Osteocyte (in vitro differentiated cells): ENCODE measurements at places on chromosomes 11 and 22. TPM values are rescaled to one million over a fixed set of nuclear protein-coding genes. Genes with fewer than 3 reads are reported as not detected.

GRCh38 chr11:46285594-46286033 lies 8.2 kb downstream of the CREB3L1 start:
- H3K27me3 ChIP-seq: no peaks in the 10 kb centered on the region
- H3K36me3 ChIP-seq: peaks cover 2% of the 10 kb centered on the region
- H3K27ac ChIP-seq: peak overlapping the region; percentile 76
- H3K4me3 ChIP-seq: peak overlapping the region; percentile 38
- DNase-seq: no peak
- H3K4me1 ChIP-seq: peaks cover 54% of the 10 kb centered on the region

GRCh38 chr11:45537614-45538013 lies 127.8 kb downstream of the CHST1 start:
- no peak overlapping the region for H3K27ac ChIP-seq
- H3K27me3 ChIP-seq: peaks cover 17% of the 10 kb centered on the region
- no peak for DNase-seq
- H3K36me3 ChIP-seq: no peaks in the 10 kb centered on the region

DNA sequence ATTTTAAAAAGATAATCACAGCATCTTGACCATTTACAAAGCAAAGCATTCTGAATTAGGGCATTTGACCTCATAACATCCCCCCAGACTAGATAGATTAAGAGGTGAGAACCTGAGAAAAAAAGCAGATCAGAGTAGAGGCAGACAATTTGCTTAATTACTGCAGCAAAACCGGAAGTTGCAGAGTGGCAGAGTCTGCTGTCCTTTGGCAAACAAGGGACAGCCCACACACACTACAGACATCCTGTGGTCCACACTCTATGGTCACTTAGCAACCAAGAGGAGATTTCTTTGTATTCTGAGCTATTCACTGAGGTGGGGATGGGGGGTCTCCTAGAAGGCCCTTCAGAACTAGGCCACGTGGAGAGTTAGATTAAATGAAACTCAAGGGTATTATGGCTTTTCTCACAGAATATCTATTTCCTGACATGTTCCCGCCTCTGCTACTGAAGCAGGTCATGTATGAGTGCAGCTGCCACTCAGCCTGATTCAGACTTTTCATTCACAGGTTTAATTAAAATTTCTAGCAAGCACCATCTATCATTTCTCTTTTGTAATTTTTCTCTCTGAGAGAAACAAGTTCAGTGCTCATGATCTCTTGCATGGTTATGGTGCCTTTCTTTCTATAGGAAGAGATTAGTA lies 48.5 kb downstream of the SVIP start:
- H3K27ac ChIP-seq: no peak overlapping the region
- H3K4me1 ChIP-seq: no peaks in the 10 kb centered on the region
- H3K4me3 ChIP-seq: no peak overlapping the region
- no peak for DNase-seq

- no peaks in the 10 kb centered on the region for H3K36me3 ChIP-seq
- no peak for DNase-seq
- peaks cover 28% of the 10 kb centered on the region for H3K27me3 ChIP-seq
- H3K27ac ChIP-seq: no peak overlapping the region
Observed at GRCh38 chr11:19405966-19406365, 165.2 kb upstream of the E2F8 start.

GRCh38 chr11:9783986-9784385 lies 120.1 kb downstream of the SWAP70 start:
- H3K4me3 ChIP-seq: no peak overlapping the region
- H3K27ac ChIP-seq: peak overlapping the region; percentile 64

DNA sequence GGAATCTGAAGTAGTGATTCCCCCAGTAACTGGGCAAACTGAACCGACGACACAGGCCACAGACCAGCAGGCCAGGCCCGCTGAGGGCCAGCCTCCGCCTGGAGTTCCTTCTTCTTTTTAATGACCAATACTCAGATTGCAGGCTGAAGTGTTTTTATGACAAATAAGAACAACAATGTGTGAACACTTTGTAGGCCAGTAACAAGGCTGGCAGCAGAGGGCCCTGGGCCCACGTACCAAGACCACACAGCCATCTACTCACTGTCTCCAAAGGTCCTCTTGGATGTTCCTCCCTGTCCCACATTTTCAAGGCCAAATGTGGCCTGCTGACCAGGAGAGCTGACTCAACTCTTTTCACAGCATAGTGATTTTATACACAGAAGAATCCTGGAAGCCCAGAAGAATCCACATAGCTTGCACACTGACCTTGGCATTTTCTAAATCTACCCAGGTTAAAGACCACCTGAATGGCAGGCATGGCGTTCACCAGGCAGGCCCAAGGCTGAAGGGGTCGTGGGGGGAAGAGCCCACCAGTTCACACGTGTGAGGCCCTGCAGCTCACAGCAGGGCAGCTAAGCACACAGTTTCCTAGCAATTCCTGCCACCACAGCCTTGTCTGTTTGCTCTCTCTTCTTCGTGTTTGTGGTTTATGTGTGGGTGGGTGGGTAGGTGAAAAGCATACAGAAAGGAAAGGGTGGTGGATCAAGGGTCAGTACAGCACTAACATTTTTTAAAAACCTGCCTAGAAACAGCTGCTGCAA lies 13.3 kb downstream of the SMCO4 start:
- peak overlapping the region; percentile 88 for H3K27ac ChIP-seq
- DNase-seq: no peak
- no peaks in the 10 kb centered on the region for H3K36me3 ChIP-seq
- H3K4me3 ChIP-seq: no peak overlapping the region

DNA sequence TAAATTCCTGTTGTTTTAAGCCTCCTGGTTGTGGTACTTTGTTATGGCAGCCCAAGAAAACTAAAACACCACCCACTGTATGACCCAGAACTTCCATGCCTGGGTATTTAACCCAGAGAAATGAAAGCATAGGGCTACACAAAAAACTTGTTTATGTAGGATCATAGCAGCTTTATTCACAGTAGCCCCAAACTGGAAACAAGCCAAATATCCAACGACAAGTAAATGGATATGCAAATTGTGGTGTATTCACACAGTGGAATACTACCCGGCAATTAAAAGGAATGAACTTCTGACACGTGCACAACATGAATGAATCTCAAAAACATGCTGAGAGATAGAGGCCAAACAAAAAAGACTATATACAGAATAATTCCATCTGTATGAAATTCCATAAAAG lies 62.2 kb upstream of the NAV2 start:
- H3K27me3 ChIP-seq: no peaks in the 10 kb centered on the region
- no peak overlapping the region for H3K27ac ChIP-seq
- H3K36me3 ChIP-seq: no peaks in the 10 kb centered on the region
- H3K4me3 ChIP-seq: no peak overlapping the region

- no peak overlapping the region for H3K27ac ChIP-seq
- no peak overlapping the region for H3K4me3 ChIP-seq
- DNase-seq: no peak
- peaks cover 25% of the 10 kb centered on the region for H3K27me3 ChIP-seq
- H3K36me3 ChIP-seq: no peaks in the 10 kb centered on the region
Observed at GRCh38 chr11:113977701-113978100, 2.8 kb downstream of the HTR3A start.

GRCh38 chr22:11627798-11628650 lies 3900.0 kb upstream of the OR11H1 start:
- no peaks in the 10 kb centered on the region for H3K36me3 ChIP-seq
- peak; percentile 88 for DNase-seq
- H3K4me1 ChIP-seq: no peaks in the 10 kb centered on the region
- H3K4me3 ChIP-seq: no peak overlapping the region

GRCh38 chr22:33492210-33492651 lies 428.0 kb downstream of the LARGE1 start:
- H3K27ac ChIP-seq: no peak overlapping the region
- peaks cover 6% of the 10 kb centered on the region for H3K4me1 ChIP-seq
- no peak for DNase-seq
- no peaks in the 10 kb centered on the region for H3K36me3 ChIP-seq

- no peak overlapping the region for H3K4me3 ChIP-seq
- peaks cover 37% of the 10 kb centered on the region for H3K27me3 ChIP-seq
- no peak overlapping the region for H3K27ac ChIP-seq
- no peaks in the 10 kb centered on the region for H3K4me1 ChIP-seq
- H3K36me3 ChIP-seq: no peaks in the 10 kb centered on the region
- no peak for DNase-seq
Observed at GRCh38 chr22:22578702-22579424, 19.8 kb upstream of the PRAME start.

GRCh38 chr11:88178191-88178590 lies 2.9 kb upstream of the RAB38 start:
- peaks cover 8% of the 10 kb centered on the region for H3K4me1 ChIP-seq
- no peak overlapping the region for H3K27ac ChIP-seq
- peaks cover 21% of the 10 kb centered on the region for H3K27me3 ChIP-seq
- DNase-seq: no peak

DNA sequence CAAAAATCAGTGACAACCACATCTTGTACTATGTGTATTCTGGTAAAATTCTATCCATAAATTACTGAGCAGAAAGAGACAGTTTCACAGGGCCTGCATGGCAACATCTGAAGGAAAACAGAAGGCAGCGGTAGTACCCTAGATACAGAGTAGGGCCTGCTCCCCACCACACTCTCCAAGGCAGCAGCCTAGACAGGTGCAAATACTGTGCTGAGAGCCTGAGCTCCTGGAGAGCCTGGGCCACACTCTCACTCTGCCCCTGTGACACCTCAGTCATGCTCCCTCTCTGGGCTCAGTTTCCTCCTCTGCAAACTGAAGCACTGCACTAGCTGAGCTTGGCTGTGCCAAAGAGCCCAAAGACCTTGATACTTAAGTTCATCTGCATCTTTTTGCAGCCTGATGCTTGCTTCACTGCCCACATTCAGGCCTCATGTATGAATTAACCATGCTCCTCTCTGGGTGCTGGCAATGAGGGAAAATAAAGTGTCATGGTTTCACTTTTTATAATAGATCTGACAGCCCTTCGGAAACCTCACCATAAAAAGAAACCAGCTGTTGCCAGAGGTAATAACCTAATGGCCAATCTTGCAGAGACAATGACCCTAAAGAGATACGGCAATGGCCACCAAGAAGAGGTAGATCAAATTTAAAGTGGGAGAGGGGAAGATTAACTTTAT lies 104.7 kb downstream of the PLEKHA7 start:
- no peaks in the 10 kb centered on the region for H3K4me1 ChIP-seq
- no peak for DNase-seq
- no peak overlapping the region for H3K27ac ChIP-seq
- H3K27me3 ChIP-seq: peaks cover 4% of the 10 kb centered on the region

- no peak overlapping the region for H3K4me3 ChIP-seq
- H3K4me1 ChIP-seq: peaks cover 19% of the 10 kb centered on the region
- no peak for DNase-seq
- H3K27me3 ChIP-seq: no peaks in the 10 kb centered on the region
- peak overlapping the region; percentile 89 for H3K27ac ChIP-seq
Observed at GRCh38 chr11:27934830-27935145, 173.2 kb downstream of the KIF18A start.

DNA sequence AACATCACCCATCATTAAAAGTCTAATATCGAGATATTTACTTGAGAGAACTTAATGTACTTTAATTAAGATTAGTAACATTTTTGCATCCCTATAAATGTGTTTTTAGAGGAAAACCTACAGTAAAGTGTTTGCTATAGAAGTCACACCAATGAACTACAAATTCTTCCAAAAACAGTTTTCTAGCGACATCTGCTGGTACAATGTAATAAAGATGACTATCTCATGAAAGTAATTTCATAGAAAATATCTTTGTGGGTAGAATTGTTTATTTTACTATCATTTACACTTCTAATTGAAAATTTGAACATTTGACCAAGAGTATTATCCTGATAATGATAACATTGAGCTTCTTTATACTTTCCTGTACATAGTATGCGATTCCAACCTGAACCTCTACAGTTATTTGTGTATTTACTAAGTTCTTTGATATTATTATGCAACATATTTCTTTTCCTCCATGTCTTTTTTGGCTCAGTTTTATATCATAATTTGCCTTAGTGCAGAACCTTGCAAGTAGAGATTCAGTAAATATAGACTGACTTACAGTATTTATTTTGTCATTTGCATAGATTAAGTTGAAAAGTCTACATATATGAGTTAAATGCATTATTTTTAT lies 252.7 kb downstream of the TMEM135 start:
- H3K27me3 ChIP-seq: no peaks in the 10 kb centered on the region
- H3K27ac ChIP-seq: no peak overlapping the region
- DNase-seq: no peak
- no peaks in the 10 kb centered on the region for H3K36me3 ChIP-seq
- H3K4me1 ChIP-seq: peaks cover 6% of the 10 kb centered on the region
- H3K4me3 ChIP-seq: no peak overlapping the region

DNA sequence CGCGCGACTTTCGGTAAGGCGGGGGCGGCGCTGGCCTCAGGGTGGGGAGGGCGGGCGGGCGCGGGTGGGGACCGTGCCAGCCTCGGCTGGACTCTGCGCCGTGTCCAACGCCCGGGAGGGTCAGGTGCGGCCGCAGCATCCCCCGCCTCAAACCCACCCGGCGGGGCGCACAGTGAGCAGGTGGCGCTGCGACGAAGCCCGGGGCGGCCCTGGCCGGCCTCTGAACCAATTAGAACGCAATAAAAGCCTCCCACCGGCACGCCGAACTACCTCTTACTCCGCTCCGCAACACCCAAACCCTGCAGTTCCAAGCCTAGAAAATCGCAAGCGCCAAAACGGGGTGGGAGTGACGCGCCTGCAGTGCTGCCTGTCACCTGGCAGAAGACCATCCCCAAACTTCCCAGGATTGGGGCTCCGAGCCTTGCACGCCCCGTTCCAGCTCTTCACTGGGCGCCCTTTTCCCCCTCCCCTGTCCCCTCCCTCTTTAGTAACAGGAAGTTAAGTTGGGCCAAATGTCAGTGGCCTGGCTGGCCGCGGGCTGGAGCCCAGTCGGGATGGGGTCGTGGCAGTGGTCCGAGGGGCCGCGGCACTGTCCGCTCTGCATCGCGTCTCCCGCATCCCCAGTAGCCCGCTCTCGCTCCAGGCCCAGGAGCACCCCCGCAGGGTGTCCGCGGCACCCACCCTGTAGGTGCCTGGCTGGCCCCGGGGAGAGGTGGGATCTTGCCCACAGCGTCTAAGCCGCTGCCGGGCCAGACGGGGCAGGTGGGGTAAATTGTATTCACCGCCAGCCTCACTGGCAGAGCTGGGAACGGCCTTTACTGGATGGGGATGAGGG lies 541 bp downstream of the MICAL2 start:
- no peak for DNase-seq
- H3K4me3 ChIP-seq: peak overlapping the region; percentile 74
- no peaks in the 10 kb centered on the region for H3K27me3 ChIP-seq
- H3K27ac ChIP-seq: no peak overlapping the region
- H3K4me1 ChIP-seq: peaks cover 11% of the 10 kb centered on the region

- no peaks in the 10 kb centered on the region for H3K27me3 ChIP-seq
- H3K36me3 ChIP-seq: no peaks in the 10 kb centered on the region
- peaks cover 8% of the 10 kb centered on the region for H3K4me1 ChIP-seq
- H3K4me3 ChIP-seq: no peak overlapping the region
- H3K27ac ChIP-seq: no peak overlapping the region
- no peak for DNase-seq
Observed at GRCh38 chr11:33613404-33613803, 87.2 kb downstream of the C11orf91 start.

- H3K27me3 ChIP-seq: peaks cover 8% of the 10 kb centered on the region
- peak; percentile 49 for DNase-seq
- no peak overlapping the region for H3K27ac ChIP-seq
- H3K36me3 ChIP-seq: no peaks in the 10 kb centered on the region
- no peaks in the 10 kb centered on the region for H3K4me1 ChIP-seq
Observed at GRCh38 chr11:8290081-8290810, 26.6 kb upstream of the LMO1 start.

PCF11 gene
- 56.0 and 66.6 TPM in 2 replicates for total RNA-seq

CECR2 gene
- total RNA-seq: 0.24 and 0.63 TPM in 2 replicates

CHRNA10 gene
- total RNA-seq: 0.94 and 1.1 TPM in 2 replicates

CCDC88B gene
- 0.30 TPM in 1 of 2 replicates, not detected in the other for total RNA-seq
